ENCODE measurements at places on chromosomes 13 and 19. TPM values are rescaled to one million over a fixed set of nuclear protein-coding genes. Genes with fewer than 3 reads are reported as not detected.

The MEDAG gene
- 2.2 TPM for total RNA-seq

The CRX gene
- total RNA-seq: not detected

The ATXN8OS gene
- total RNA-seq: not detected

The SLC5A5 gene
- not detected for total RNA-seq

The ZNF418 gene
- total RNA-seq: 6.3 TPM

The ALOX5AP gene
- total RNA-seq: not detected

The ZMYM2 gene
- 29.8 TPM for total RNA-seq

The ZNF729 gene
- not detected for total RNA-seq

The IGSF23 gene
- total RNA-seq: not detected

The VSTM1 gene
- total RNA-seq: not detected

The PSG7 gene
- not detected for total RNA-seq

The PABPC3 gene
- 0.05 TPM for total RNA-seq

The CATSPERD gene
- total RNA-seq: not detected

The NLRP13 gene
- total RNA-seq: not detected

The KLHL1 gene
- 0.34 TPM for total RNA-seq

The DACH1 gene
- total RNA-seq: 23.6 TPM
